H4 (cell line): ENCODE measurements at places on chromosomes 2 and 18. TPM values are rescaled to one million over a fixed set of nuclear protein-coding genes. Genes with fewer than 3 reads are reported as not detected.

GRCh38 chr2:100639588-100640390 is 77.0 kb downstream of the PDCL3 start:
- no peak for DNase-seq

DNA sequence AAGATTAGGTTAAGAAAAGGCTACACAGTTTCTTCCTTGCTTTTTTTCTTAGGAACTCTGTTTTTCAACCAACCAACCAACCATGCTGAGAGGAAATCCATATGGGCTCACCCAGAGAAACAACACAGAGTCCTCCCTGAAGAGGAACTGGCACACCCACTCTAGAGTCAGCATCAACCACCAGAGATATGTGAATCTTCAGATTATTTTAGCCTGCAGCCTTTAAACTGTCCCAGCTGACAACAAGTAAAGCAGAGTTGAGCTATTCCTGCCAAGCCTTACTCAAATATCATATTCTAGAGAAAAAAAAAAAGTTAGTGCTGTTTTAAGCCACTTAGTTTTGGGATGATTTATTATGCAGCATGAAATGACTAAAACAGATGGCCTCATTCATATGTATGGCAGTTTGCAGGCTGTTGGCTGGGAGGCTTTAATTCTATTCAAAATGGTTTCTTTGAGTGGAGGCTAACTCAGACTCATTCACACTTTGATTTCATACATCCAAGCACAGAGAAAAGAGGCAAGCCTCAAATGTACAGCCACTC is 1637.7 kb upstream of the LRRTM1 start:
- DNase-seq: no peak

DNA sequence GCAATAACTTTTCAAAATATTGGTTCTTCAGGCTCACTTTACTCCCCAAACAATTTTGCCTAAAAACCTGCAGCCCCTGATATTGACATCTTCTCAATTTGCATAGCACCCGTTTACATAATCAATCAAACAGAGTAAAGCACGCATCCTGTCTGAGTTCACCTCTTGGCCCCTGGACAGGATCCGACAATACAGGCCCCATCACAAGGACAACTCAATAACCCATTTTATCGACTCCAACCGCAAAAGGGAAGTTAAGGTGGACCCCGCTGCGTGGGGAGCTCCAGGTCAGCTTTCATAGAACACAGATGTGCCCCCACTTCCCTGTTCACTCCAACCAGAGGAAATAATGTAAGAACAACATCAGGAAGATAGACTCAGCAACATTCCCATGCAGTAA is 44.7 kb downstream of the TTC32 start:
- DNase-seq: no peak

DNA sequence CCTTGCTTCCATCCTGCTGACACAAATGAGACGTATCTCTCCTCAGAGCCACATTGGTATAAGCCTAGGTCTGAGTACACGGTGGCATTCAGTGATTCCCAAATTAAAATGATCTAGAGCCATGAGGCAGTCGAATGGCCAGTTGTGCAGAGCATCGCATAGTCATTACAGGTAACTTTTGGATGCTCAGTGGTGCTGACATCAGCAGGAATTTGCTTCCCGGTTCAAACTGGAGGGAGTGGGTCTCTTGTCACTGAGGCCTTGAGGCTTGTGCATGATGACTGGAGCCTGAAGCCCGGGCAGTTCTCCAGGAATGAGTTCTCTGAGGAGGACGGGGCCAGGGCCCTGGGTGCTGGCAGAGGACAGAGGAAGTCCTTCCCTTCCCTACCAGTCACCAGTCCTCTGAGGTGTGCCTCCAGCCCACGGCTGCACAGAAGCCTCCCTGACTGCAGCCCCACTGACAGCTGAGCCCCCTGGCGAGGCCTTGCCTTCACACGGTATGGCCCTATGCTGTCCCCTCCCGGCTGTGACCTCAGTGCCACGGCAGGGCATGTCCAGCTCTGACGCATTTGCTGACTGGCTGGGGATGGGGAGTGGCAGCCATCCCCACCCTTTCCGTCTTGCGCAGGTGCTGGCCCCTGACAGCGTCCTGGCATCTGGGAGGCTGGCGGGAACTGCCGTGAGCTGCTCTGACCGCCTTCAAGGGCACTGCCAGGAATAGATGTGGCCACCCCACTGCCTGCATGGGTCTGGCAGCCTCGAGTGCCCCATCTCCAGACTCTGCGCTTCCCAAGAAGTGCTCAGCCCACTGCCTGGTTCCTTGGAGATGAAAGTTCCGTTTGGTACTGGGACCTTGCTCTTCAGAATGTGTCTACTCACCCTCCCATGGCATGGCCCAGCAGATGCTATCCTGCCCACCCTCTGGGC is 117.4 kb downstream of the CELF4 start:
- DNase-seq: no peak

- DNase-seq: peak; percentile 33
Observed at GRCh38 chr2:125745514-125745913, 910.4 kb upstream of the GYPC start.

DNA sequence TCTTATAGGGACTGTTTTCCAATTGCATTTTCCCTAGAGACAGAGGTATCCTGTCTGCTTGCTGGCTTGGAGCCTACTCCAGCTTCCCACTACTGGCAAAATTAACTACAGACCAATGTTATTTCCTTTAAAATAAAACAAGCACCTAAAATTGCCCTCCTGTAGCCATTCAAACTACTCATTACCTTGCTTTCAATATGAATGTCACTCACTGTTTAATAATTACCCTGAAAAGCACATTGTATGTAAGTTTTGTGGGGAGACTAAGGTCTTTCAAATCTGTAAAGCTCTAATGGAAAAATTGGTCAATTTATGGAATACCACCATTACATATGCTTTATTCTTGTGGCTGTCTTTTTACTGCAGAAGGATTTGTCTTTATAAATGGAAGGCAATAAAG is 87.3 kb downstream of the DOCK10 start:
- no peak for DNase-seq

DNA sequence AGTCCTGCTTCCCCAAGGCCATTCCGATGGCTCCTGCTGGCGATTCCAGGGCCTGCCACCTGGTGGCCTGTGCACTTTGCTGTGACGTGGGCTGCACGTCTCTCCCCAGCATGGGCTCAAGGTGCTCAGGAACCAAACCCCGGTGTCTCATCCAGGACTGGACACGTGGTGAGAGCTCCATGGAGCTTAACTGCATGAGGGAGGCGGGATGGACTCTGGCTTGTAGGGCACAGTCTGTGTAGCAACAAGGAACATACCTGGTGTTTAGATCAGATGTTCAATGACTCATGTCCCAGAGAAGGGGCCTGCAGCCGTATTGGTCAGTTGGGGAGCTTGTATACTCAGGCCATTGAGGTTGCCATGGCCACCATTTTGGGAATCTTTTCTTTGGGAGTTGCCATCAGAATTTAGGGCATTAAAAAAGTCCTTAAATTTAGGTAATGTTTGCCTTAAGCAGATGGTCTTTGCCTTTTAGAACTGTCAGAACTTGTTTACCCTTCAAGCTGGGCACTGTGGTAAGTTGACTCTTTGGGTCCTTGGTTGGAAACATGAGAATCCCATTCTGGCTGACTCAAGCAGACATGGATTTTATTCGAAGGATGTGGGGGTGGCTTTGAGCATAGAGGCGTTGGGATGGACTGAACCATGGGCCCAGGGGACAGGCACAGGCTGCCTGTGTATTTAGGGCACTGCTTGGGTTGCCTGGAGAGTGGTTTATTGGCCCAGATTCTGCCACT is 21.0 kb downstream of the AGAP1 start:
- no peak for DNase-seq

The EXOC6B gene
- 9.0 and 10.9 TPM in 2 replicates for total RNA-seq

GRCh38 chr2:27915191-27915590 is 24.7 kb downstream of the BABAM2 start:
- no peak for DNase-seq

GRCh38 chr2:100036026-100036425 is 106.4 kb downstream of the AFF3 start:
- no peak for DNase-seq

The ZNF385B gene
- 0.14 and 1.3 TPM in 2 replicates for total RNA-seq

The FAM98A gene
- 4.6 and 43.4 TPM in 2 replicates for total RNA-seq

DNA sequence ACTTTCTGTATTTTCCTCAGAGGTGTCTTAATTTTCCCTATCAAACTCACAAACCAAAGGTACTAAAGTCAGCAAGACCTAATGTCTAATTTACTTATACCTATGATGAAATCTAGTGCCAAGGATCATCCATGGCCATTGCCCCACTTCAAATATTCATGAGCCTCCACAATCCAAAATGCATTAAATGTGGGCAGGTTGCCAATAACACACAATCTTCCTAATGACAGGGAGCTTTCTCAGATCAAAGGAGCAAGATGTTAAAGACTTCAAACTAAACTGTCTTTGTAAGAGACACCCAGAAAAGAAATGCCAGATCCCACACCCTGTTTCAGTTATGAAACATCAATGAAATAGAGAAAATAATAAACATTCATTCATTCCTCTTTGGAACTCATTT is 143.2 kb downstream of the TMEFF2 start:
- no peak for DNase-seq

GRCh38 chr2:216205486-216205885 is 96.3 kb downstream of the XRCC5 start:
- DNase-seq: no peak

DNA sequence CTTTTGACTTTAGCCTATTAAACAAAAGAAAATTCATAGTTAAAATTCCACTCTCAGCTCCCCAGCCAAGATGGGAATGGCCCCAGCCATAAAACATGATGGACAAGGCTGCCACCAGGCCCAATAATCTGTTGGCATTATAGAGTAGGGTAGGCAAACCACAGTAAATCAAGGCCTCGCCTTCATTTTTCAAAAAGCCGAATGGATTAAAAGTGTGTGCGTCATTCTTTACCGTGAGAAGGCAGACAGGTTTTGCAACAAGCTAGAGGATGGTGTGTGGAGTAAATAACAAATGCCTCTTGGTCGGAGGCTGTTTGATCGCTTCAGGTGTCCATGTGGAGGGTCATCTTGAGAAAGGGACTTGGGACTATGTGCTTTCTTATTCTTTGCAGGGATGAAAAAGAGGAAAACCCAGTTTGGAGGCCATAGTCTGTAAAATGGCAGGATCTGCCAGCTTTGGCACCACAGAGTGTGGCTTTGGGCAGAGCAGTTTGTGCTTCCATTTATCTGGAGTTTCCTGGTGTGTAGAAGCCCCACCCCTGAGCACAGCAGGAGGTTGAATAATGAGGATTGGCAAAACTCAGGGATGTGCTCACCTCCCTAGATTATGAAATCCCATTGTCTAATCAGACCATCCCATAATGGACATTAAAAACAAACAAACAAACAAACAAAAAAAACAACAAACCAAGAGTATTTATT is 57.1 kb upstream of the ITGB6 start:
- DNase-seq: no peak

The OSBPL6 gene
- total RNA-seq: 3.9 and 10.1 TPM in 2 replicates

DNA sequence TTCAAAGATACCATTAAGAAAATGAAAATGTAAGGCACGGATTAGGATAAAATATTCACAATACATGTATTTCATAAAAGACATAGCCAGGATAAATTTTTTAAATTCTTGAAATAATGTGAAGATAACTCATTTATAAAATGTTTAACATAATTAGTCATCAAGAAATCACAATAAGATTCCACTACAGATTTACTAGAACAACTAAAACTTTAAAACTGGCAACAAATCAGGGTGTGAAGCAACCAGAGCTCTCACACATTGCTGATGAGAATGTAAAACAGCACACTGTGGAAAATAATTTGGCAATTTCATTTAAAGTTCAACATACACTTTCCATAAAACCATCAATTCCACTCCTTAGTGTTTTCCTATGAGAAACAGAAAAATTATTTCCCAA is 89.6 kb upstream of the UBE2E3 start:
- DNase-seq: no peak

The PHLPP1 gene
- total RNA-seq: 3.7 and 5.6 TPM in 2 replicates

DNA sequence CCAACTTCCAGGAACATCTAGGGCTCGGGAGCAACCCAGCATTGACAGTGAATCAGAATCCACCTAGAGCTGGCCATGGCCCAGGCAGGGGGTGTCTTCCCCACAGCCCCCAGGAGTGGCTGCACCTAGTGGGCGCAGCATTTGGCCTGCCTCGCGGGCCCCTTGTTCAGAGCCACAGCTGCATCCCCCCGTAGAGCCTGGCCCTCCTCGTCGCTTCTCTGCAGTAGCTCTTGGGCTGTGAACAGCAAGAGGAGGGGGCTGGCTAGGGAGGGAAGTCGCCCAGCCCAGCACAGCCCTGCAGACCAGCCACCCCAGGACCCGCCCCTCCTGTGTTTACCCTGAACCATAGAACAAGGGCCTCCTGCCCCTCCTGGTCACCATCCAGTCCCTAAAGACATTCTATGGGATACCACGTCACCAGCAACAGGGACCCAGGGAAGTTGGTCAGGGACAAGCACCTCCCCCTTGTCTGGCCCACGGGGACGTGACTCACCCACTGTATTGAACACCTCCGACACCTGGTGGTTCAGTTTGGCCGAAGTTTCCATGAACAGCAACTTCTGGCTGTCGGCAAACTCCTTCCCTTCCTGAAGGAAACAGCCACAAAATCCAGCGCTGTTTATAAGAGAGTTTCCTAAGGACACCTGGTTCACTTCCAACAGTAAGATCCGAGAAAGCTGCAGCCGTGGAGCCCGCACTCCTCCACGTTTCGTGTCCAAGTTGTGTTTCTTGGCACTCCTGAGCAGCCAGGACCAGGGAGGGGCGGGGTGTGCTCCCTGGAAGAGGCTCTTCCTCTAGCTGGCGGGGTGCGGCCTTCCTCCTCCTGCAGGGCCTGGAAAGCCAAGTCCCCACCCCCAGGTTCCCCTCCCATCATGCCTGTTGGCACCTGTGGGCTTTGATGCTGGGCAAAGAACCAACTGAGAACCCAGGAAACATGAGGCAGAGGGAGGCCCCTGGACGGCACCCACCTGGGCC is 8.8 kb downstream of the PRLH start:
- peak; percentile 54 for DNase-seq

GRCh38 chr2:5834501-5834900 is 142.3 kb downstream of the SOX11 start:
- DNase-seq: no peak

GRCh38 chr2:208375491-208376068 is 31.0 kb upstream of the PTH2R start:
- no peak for DNase-seq

The DSG4 gene
- total RNA-seq: not detected in 2 replicates

The DYTN gene
- not detected in 2 replicates for total RNA-seq

DNA sequence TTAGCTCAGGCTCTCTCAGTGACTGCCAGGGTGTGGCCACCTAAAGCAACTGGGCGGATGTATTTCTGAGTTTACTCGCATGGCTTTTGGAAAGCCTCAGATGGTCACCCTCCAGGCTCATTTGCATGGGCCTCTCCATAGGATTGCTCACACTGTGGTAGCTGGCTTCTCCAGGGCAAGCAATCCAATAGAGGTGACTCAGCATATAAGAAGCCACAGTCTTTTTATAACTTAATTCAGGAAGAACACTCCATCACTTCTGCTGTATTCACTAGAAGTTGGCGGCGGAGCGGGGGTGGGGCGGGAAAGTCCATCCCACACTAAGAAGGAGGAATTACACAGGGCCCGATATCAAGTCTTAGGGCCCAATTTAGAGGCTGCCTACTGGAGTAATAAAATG is 3.6 kb upstream of the DOK6 start:
- peak; percentile 53 for DNase-seq
